ENCODE measurements at places on chromosomes 1 and 21.

- no peak for DNase-seq
Measured at GRCh38 chr1:1218524-1219200, 4.7 kb upstream of the TNFRSF4 start.

DNA sequence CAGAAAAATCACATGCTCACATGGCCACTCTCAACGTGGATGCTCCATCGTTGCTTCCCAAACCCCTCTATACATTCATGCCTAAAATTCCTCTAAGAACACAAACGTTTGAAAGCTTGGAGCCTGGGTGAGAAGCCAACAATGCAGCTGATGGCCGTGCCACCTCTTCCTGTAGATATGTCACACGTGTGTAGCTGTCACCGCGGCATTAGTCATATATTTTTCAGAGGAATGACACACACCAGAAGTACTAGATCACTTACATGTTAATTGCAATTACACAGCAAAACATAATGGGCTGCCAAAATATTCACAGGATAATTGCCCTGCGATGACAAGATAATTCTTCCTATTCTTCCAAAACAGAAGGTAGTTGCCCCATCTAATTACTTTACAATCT, 112.7 kb upstream of the BACE2 start:
- no peak for DNase-seq

GRCh38 chr1:154846565-154847442, 23.3 kb downstream of the KCNN3 start:
- DNase-seq = no peak

DNA sequence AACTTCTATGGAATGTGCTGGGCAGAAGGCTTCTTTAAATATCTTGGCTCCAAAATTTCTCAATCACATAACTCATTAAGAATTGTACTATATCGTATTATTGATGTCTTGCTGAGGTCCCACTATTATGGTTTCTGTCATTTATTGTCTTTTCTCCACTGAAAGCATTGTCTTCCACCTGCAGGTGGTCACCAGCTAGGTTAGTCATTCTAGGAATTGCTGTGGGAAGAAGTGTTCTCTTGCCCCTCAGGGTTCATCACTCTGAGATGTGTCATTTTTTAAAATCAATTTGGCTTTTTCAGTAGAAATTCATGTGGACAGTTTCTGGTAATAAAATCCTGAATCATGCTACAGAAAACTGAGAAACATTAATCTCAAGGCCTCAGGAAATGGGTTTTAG, 66.1 kb downstream of the NCAM2 start:
- DNase-seq = no peak

DNA sequence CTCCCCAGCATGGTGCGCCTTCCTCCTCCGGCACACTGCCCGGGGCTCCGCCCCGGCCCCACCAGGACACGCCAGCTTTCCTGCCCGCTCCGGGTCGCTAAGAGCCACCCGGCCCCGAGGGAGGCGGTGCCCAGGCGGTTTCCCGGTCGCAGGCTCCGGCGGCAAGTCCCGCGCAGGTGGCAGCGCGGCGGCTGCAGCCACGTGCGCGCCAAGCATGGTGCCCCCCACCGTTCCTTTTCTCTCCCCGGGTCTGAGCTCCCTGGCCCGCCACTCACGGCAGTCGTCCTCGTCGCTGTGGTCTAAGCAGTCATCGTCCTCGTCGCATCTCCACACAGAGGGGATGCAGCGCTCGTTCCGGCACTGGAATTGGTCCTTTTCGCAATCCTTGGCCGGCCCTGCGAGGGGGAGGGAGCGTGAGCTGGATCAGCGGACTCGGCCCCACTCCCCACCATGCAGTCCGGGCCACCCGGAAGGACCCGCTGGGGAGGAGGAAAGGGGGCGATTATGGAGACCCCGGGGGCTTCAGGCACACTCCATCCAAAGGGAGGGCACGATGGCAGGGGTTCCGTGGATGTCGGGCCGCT, 1.2 kb downstream of the LRP8 start:
- DNase-seq = peak; percentile 49

GRCh38 chr1:153493343-153493960, 33.0 kb upstream of the S100A7 start:
- no peak for DNase-seq

DNA sequence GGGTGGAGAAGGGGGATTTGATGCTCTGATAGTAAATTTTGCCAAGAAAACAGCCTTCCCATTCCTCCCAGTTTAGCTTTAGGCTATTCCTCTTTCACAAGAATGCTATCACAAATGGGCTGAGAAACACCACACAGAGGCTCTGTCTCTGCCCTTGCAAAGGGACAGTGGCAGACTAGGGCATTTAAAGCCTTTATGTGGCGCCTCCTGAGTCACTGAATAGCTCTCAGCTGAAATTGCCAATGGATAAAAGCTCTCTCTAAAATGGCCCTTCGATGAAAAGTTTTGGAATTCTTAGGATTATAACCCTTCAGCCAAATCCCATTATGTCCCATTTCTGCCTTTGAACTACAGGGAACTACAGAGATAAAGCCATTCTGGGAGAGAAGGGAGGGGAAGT, 1000.4 kb downstream of the ADGRL2 start:
- no peak for DNase-seq

- no peak for DNase-seq
Measured at GRCh38 chr1:240073097-240073496, 18.6 kb upstream of the FMN2 start.

Data from GM13977 (cell line).